Panc1 (cell line): ENCODE measurements at places on chromosomes 7 and 10. TPM values are rescaled to one million over a fixed set of nuclear protein-coding genes. Genes with fewer than 3 reads are reported as not detected.

The SLC39A12 gene
- not detected for total RNA-seq

The ALKBH4 gene
- total RNA-seq, result 19.0 TPM

The CNPY4 gene
- 12.6 TPM for total RNA-seq

The STYXL1 gene
- 57.6 TPM for total RNA-seq

The PTPN20 gene
- total RNA-seq, result 9.5 TPM

The MYOZ1 gene
- not detected for total RNA-seq

The SYCE1 gene
- total RNA-seq, result not detected

The GBX1 gene
- total RNA-seq, result not detected

The ELN gene
- total RNA-seq, result 0.26 TPM

The LIMK1 gene
- 59.6 TPM for total RNA-seq

The TRPV5 gene
- total RNA-seq, result not detected

The GLI3 gene
- 3.7 TPM for total RNA-seq

The CYP26C1 gene
- total RNA-seq, result 1.1 TPM

The KIF11 gene
- 47.8 TPM for total RNA-seq

The AKR1B1 gene
- total RNA-seq, result 83.2 TPM

The ZNF488 gene
- total RNA-seq, result 11.8 TPM

The AMPH gene
- total RNA-seq, result not detected

The CDK1 gene
- 75.5 TPM for total RNA-seq

The PRF1 gene
- total RNA-seq, result not detected

The BAG3 gene
- total RNA-seq, result 131 TPM

The AKR1B15 gene
- not detected for total RNA-seq

The HTR5A gene
- not detected for total RNA-seq

The VTI1A gene
- 36.3 TPM for total RNA-seq

The ACHE gene
- total RNA-seq, result 10.4 TPM

The LIPJ gene
- not detected for total RNA-seq

The CCDC3 gene
- 0.10 TPM for total RNA-seq

The GIMAP2 gene
- 1.5 TPM for total RNA-seq

The GSTO2 gene
- 28.5 TPM for total RNA-seq

The OR2A1 gene
- not detected for total RNA-seq

The ZNF804B gene
- total RNA-seq, result not detected

The HECW1 gene
- total RNA-seq, result 0.77 TPM

The TLL2 gene
- 0.64 TPM for total RNA-seq

The CALHM1 gene
- total RNA-seq, result not detected

The PDK4 gene
- 1.4 TPM for total RNA-seq

The GRIFIN gene
- total RNA-seq, result not detected

The HDAC9 gene
- total RNA-seq, result 17.1 TPM

The NRAP gene
- total RNA-seq, result not detected

The PDE6C gene
- not detected for total RNA-seq

The RPEL1 gene
- 0.10 TPM for total RNA-seq

The PLPP4 gene
- total RNA-seq, result 0.18 TPM

The COL28A1 gene
- total RNA-seq, result not detected

The LRRC17 gene
- 0.39 TPM for total RNA-seq
